ENCODE measurements at places on chromosomes 5 and 9.

- no peak for DNase-seq
Measured at GRCh38 chr5:170569101-170569500, 65.3 kb downstream of the KCNIP1 start.

DNA sequence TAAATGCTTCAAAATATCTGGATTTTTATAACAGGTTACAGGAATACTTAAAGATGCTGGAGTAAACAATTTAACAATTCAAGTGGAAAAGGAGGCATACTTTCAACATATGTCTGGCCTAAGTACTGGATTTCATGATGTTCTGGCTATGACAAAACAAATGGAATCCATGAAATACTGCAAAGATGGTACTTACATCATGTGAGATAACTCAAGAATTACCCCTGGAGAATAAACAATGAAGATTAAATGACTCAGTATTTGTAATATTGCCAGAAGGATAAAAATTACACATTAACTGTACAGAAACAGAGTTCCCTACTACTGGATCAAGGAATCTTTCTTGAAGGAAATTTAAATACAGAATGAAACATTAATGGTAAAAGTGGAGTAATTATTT lies 35.6 kb downstream of the SLC30A5 start:
- DNase-seq: no peak

GRCh38 chr5:50752800-50753199 lies 86.4 kb downstream of the PARP8 start:
- no peak for DNase-seq

DNA sequence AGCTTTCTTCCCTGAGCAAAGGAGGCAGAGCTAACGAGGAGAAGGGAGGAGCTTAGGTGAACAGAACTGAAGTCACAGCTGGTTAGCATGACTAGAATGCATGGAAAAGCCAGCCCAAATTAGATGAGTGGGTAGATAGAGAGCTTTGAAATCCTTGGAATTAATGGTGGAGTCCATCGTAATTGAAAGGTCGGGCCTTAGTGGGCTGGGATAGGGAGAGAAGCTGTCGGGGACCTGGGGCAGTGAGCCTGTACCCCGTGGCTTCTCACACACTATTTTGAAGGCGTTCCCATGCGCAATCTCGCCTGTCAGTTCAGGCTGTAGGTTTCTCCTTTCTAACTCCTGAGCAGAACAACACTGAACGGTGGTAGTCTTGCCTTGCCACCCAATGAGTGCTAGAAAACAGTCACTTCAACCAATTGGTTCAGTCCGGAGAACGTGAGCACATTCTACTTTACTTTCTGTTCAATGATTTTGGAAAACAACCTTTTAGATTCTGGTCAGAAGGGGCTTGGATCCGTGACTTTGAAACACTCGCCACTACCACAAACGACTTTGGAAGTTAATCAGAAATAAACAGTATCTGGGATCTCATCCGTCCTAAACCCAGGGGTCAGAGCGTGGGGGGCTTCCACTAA lies 655 bp upstream of the RAI14 start:
- peak; percentile 63 for DNase-seq

DNA sequence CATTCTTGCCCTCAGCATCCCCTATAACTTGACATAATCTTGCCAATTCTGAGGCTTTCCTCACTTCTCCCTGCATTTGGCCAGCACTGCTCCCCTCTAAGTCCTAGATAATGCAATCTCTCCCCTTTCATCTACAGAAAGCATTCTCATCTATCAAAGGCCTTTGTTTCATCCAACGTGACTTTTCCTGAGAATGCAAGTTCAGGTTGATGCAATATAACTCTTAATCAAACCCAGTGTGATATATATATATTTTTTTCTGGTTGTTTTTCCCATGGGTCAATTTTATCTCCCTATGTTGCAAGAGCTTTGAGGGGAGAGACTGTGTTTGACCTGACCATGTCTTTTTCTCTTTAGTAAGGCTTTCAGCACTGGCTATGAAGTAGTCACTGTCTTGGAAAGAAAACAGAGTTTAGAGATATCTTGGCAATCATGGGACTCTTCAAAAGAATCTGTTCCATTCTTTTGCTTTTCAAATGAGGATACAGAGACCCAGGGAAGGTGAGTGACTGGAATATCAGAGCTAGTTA lies 268.6 kb downstream of the TRPM3 start:
- DNase-seq: no peak

DNA sequence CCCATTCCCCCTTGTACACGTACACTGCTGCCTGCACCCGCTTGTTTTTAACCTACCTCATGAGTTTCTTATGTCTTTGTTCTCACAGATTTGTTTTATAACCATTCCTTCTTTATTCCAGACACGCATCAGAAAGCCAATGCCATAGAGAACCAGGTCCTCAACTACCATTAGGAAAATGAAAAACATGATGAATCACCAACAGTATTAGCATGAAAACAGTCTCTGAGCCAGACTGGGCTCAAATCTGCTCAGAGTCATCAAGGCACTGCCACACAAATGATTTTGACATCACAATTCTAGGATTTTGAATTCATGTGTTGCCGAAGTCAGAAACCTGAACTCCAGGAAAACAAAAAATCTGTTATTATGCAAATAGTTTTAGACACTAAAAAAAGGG lies 394.1 kb upstream of the GRIA1 start:
- DNase-seq: no peak

- DNase-seq: peak; percentile 76
Measured at GRCh38 chr9:133742849-133743444, 4.8 kb upstream of the SARDH start.

DNA sequence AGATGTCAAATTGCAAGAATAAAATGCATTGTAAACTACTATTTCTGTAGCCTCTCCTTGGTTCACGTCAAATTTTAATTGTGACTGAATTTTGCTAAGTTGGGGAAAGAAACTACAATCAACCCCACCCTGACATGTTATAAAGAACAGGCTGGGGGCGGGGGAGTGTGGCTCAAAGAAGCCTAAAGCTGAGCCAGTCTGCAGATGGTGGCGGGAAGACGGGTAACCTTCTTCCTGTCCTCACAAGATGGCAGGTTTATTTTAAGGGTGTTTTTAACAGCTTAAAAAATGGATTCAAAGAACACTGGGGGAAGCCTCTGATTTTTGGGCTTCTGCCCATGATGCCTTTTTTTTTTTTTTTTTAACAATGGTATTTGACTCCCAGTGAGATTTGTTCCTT lies 68.5 kb upstream of the MELK start:
- no peak for DNase-seq

DNA sequence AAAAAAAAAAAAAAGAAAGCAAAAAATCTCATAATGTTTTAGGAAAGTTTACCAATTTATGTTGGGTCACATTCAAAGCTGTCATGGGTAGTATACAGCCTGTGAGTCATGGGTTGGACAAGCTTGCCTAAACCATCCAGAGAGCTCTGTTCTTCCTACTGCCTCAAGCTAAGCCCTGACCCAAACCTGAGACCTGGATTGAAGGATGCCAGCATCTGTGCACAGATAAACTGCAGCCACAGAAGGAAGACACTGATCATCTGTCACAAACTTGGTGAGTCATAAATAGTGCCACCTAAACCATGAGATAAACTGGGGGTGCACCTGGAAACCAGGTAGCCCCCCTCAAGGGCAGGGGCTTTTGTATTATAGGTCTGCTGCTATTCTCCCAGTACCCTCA lies 31.0 kb downstream of the CSF2 start:
- no peak for DNase-seq

- no peak for DNase-seq
Measured at GRCh38 chr5:180487556-180487955, 6.6 kb upstream of the CNOT6 start.

- DNase-seq: no peak
Measured at GRCh38 chr5:135566422-135567400, 12.1 kb downstream of the CXCL14 start.

DNA sequence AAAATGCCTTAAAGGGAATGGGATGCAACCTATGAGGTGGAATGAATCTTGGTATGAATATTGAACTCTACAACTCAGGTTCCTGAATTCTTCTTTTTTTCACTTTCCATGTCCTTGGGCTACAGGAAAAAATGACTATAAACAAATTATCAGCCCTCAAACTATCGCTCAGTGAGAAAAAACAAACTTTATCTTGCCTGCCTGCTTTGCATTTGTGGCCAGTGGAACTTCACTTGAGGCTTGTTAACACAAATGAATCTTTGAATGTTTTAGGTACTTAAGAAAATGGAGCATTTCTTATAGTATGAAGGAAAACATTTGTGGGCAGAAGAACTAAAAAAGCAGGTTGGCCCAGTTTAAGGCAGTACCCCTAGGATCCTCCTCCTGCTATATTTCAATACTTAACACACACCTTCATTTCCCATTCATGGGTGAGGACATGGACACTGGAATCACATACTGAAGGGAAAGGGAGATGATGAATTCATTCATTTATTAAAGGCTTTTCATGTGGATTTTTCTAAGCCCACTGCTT lies 34.1 kb downstream of the ELOVL7 start:
- no peak for DNase-seq

GRCh38 chr5:92694067-92694466 lies 887.0 kb downstream of the NR2F1-AS1 start:
- DNase-seq: no peak

DNA sequence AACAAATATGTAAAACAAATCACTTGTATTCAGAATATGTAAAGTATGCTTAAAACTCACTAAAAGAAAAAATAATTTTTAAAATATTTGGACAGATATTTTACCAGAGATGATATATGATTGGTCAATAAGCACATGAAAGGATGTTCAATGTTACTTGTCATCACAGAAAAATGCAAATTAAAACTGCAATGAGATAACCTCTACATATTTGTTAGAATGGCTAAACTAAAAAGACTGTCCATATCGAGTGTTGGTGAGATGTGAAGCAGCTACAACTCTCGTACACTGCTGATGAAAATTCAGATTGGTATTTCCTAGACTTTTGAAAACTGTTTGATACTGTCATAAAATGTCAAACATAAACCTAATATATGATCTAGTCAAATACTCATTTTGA lies 685.1 kb downstream of the DTWD2 start:
- no peak for DNase-seq

DNA sequence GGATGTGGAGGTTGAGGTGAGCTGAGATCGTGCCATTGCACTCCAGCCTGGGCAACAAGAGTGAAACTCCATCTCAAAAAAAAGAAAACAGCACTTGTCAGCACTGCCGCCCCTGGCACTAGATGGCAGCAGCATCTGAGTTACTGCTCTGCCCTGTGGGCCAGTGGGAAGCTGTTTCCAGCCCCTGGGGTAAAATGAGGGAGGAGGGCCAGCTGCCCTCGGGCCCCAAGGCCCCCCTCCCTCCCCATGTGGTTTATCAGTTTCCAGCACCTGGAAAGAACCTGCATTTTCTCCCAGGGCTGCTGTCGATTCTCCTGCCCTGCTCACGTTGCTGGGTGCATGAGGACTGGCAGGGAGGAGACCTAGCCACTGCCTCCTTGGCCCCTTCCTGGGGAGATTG lies 13.2 kb upstream of the CEL start:
- DNase-seq: peak; percentile 47

DNA sequence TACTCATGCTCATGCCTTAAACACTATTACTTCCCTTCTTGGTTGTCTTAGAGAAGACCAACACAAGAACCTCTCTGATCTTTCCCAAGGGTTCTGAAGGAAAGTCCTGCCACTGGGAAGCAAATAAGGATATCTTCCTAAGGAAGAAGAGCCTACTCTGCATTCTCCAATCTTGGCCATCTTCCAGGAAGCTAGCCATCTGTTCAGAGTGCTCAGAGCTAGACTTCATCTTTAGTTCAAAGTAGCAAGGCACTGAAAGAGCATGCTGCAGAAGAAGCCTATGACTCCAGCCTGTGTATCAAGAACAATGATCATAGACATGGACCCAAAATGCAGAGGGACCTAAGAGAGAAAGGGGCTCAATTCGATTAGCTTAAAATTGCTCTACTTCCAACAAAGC lies 114.7 kb downstream of the KIAA0825 start:
- no peak for DNase-seq

DNA sequence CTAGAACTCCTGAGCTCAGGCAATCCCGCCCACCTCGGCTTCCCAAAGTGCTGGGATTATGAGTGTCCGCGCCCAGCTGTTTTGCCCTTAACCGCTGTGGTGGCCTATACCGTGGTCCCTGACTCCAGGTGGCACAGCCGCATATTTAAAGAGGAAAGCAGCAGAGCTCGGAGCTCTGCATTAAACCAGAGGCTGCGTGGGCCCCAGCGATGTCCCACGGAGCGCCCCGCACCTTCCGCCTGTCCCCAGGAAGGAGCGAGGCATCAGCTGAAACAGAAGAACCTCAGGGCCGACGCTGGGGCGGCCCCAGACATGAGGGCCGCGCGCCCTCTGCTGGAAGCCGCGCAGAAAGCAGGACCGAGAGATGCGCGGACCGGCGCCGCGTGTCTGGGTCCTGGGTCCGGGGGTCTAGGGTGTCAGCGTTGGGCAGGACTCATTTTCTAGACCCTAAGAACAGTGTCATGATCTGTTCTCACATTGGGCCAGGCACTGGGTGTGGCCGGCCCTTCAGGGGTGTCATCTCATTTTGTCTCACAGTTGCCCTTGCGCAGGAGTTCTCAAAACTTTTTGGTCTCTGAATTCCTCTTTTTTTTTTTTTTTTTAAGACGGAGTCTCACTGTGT lies 37.7 kb downstream of the LAMC3 start:
- DNase-seq: peak; percentile 44

DNA sequence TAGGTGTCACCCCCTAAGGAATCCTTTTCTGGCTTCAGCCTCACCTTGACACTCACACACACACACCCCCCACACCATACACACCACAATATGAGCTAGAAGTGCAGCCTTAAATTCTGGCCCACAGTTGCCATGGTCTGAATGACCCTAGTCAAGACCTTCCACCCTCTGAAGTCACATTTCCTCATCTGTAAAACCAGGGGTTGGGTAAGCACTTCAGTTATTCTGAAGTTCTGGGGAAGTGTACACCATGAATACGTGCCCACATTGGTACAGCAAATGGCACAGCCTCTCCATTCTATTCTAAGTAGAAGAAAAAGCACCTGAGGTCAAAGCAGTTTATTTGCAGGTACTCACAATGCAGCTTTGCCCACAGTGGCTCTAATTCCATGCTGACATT lies 372.8 kb upstream of the KLF4 start:
- no peak for DNase-seq
